ENCODE measurements at places on chromosomes 12 and 14. TPM values are rescaled to one million over a fixed set of nuclear protein-coding genes. Genes with fewer than 3 reads are reported as not detected.

Gene ANO2
- total RNA-seq = not detected

Gene CKB
- 436 TPM for total RNA-seq

Gene GSC
- total RNA-seq = not detected

Gene CTSG
- not detected for total RNA-seq

Gene PPFIA2
- total RNA-seq = not detected

Gene BATF
- not detected for total RNA-seq

Gene GLIPR1L1
- not detected for total RNA-seq

Gene CRACR2A
- 0.92 TPM for total RNA-seq

DNA sequence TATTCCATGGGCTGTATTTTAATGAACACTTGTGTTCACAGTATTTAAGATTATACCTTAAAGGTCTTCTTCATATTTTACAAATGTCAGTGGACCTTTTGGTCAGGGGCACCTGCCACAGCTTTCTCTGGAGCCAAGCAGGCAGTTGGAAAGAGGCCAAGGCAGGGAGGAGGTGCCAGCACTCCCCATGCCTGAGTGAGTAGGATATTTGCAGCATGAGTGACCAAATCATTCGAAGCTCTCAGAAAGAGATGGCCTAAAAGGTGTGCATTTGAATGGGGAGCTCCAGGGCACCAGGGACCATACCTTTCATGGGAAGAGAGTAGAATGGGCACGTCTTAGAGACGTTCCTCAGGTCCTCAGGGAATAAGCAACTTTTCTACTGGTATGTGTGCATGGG lies 121.6 kb downstream of the GPR135 start:
- no peak overlapping the region for H3K4me3 ChIP-seq
- no peaks in the 10 kb centered on the region for H3K4me1 ChIP-seq
- H3K27me3 ChIP-seq = no peaks in the 10 kb centered on the region
- no peak for DNase-seq
- H3K27ac ChIP-seq = no peak overlapping the region

DNA sequence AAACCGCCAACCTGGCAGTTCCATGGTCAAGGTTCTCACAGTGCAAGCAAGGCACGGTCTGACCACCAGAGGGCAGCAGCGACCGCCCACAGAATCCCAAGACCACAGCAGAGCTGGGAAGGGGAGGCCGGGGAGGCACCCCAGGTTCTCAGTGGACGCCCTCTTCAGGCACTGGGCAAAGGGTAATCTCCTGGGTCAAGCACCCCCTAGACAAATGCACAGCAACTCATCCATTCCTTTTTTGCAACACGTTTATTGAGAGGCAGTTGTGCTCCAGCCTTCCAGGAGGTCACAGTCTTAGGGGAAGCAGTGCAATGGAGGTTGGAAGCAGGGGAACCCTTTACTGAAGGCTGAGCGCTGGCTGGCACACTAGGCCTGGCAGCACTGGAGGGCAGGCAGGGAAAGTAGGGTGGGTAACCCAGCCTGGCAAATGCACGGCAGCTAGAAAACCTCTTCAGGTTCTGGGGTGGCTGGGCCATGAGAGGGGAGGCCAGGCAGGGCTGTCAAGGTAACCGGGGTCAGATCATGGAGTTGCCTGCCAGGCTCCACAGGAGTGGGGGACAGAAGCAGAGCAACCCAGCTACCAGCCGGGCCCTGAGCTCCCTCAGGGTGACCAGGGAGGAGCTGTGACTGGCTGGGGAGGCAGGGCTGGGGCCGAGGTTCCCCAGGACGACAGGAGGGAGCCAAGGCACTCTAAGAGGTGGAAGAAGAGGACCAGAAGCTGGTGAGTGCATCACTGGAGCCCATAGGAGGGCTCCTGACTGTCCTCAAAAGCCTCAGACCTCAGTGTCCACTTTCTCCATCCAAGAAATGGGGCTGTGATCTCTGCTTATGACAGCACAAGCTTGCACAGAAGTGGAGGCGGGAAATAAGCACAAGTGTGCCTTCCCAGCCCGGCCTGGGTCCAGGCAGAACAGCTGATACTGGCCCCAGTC lies 1.8 kb upstream of the RHOF start:
- H3K4me1 ChIP-seq = peaks cover 63% of the 10 kb centered on the region
- no peak for DNase-seq
- no peaks in the 10 kb centered on the region for H3K27me3 ChIP-seq
- H3K36me3 ChIP-seq = peaks cover 4% of the 10 kb centered on the region

DNA sequence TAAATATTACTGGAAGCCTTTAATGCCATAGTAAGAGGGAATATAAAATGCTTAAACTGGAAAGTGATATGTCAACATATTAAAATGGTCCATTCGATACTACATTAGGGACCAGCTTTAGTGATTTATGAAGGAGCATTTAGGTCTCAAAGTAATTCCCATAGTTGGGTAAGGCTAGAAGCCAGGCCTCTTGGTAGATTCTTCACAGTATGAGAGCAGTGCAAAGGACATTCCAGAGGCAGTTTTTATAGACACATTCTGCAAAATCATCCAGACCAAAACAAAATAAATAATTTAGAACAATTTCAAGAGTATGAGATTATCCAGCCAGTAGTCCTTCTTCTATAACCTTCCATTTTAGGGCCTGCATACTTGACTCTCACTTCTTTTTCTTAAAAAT lies 142.6 kb upstream of the PDZRN4 start:
- no peak for DNase-seq
- no peak overlapping the region for H3K27ac ChIP-seq
- H3K27me3 ChIP-seq = no peaks in the 10 kb centered on the region

- H3K4me3 ChIP-seq = no peak overlapping the region
- H3K27me3 ChIP-seq = no peaks in the 10 kb centered on the region
- DNase-seq = no peak
- H3K4me1 ChIP-seq = no peaks in the 10 kb centered on the region
- no peaks in the 10 kb centered on the region for H3K36me3 ChIP-seq
Observed at GRCh38 chr14:89033756-89034155, 209.3 kb downstream of the TTC8 start.

DNA sequence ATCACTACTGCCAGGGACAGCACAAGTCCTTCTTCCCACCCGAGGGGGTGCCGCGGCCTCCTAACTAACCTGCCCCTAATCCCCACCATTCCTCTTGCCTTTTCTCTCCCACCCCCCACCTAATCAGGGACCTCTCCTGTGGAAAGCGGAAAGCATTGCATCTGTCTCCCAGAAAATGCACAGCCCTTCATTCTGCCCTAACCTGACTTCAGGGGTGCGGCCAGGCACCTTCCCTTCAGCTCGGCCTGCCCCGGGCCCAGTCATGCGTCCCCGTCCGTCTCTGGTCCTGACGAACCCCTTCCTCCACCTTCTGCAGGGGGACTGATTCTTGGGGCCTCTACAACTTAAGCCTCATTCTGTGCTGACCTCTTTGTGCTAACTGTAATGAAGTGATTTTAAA lies 43.9 kb upstream of the TRAF3 start:
- H3K4me1 ChIP-seq = no peaks in the 10 kb centered on the region
- DNase-seq = no peak
- H3K27me3 ChIP-seq = no peaks in the 10 kb centered on the region

DNA sequence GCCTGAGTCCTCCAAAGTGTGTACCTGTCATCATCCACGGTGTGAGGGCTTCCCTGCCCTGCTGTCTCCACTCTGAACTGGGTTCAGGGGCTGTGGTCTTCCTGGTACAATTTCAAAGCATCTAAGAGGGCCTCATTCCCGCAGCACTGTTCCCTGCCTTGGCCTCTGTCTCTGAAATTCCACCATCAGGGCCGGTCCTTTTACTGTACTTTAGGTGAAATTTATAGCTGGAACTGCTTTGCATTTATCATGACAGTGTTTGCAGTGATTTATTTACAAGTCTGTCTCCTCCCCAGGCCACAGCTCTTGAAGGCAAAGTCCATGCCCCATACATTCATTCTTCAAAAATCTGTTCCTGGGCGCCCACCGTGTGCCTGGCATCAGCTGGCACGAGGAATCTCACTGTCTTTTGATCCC lies 36.9 kb upstream of the NCOR2 start:
- H3K36me3 ChIP-seq = no peaks in the 10 kb centered on the region
- H3K4me1 ChIP-seq = peaks cover 11% of the 10 kb centered on the region
- no peaks in the 10 kb centered on the region for H3K27me3 ChIP-seq
- no peak overlapping the region for H3K27ac ChIP-seq
- no peak for DNase-seq

- no peaks in the 10 kb centered on the region for H3K36me3 ChIP-seq
- no peak overlapping the region for H3K4me3 ChIP-seq
- H3K27me3 ChIP-seq = no peaks in the 10 kb centered on the region
- H3K27ac ChIP-seq = no peak overlapping the region
Observed at GRCh38 chr12:109518820-109519665, 41.6 kb downstream of the UBE3B start.

- peaks cover 9% of the 10 kb centered on the region for H3K4me1 ChIP-seq
- no peak overlapping the region for H3K4me3 ChIP-seq
- no peaks in the 10 kb centered on the region for H3K27me3 ChIP-seq
- no peak overlapping the region for H3K27ac ChIP-seq
Observed at GRCh38 chr12:108635997-108636808, 2.5 kb upstream of the SELPLG start.
